ENCODE measurements at places on chromosomes 1 and 21.

GRCh38 chr1:26862781-26863684 is at the start of gene SFN:
SFN (plus strand) TSS chr1:26863149; CDS start chr1:26863213, 64 bp downstream.
- peak; percentile 71 for DNase-seq

- DNase-seq, result no peak
Measured at GRCh38 chr1:56461158-56462127, 117.9 kb downstream of the PLPP3 start.

DNA sequence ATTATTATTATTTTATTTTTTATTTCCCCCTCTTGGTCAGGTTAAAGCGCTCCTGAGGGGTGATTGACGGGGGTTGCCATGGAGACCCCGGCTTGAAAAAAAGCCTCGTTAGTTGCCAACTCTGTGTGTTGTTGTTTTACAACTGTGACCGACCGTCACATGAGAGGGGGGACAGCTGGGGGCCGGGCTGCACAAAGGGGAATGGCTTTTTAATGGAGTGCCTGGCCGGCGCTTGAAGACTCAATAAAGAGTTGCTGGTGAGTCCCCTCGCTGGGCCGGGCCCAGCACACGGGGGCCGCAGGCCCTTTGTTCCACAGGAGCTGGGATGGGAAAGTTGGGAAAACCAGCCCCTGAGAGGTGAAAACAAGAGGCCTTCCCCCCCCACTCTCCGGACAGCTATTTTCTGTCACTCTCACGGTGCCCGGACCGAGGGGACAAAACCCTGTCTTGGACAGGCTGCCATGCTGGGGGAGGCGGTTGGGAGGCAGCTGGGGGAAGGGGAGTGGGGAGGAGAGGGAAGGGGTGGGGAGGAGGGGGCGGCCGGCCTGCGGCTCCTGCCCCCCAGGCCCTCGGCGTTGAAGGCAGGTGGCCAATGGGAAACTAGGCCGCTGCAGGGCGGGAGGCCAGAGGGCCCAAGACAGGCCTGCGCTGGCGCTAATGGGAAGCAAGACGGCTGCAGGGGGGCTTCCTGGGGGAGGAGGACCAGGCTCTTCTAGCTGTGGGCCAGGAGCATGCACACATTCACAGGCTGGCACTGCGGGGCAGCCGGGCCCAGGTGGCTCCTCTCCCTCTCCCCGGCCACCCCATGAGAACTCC is 67.6 kb downstream of the CASZ1 start:
- DNase-seq, result no peak

GRCh38 chr1:41362357-41362721 is 1.1 kb downstream of the FOXO6 start:
- no peak for DNase-seq

GRCh38 chr21:39088831-39089380 is 94.3 kb downstream of the PSMG1 start:
- DNase-seq, result no peak

GRCh38 chr1:92657701-92658100 is 127.2 kb downstream of the EVI5 start:
- no peak for DNase-seq

DNA sequence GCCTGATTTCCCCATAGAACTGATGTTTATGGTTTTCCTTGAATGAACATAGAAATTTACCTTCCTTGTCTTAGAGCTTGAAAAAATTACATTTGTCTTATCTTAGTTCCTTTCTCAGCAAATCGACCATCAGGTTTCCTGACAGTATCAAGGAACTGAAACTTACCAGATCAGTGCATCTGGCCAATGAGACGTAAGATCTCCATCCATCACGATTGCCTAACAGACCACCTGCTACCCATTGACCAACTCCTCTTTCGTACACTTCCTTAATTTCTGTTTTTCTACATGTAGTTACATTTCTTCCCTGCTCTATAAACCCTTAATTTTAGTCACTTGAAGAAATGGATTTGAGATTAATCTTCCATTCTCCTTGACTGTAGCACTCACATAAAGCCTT is 57.4 kb upstream of the TMPRSS15 start:
- DNase-seq, result no peak

DNA sequence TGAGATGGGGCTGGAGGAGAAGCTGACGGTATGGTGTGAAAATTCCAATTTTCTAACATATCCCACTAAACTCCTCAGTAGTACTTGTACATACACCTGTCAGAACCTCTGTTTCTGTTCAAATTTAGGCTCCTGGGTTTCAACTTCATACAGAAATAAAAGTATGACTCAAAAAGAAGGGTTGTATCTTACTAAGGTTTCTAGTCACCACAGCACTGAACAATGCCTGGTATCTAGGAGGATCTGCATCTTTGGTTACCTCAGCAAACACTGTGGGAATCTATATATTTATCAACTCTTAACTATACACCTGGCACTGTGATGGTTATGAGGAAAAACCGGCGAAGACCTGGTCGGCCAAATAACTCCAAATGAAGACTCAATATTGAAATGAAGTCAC is 13.8 kb downstream of the RBM34 start:
- no peak for DNase-seq

DNA sequence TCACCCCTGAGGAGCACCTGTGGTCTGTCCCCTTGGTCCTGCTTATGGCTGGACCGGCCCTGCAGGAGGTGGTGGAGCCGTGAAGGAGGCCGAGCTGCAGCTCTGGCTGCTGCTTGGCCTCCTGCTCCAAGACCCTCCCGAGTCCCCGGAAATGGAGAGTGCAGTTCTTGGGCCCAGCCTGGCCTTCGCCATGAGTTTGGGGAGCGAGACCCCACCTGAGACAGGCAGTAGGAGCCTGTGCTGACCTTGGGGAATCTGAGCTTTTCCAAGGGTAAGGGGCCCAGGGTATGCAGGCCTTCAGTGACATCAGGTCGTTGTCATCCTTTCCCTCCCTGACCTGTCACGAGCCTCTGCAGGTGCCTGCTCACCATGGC is 14.1 kb downstream of the TMEM201 start:
- DNase-seq, result no peak

DNA sequence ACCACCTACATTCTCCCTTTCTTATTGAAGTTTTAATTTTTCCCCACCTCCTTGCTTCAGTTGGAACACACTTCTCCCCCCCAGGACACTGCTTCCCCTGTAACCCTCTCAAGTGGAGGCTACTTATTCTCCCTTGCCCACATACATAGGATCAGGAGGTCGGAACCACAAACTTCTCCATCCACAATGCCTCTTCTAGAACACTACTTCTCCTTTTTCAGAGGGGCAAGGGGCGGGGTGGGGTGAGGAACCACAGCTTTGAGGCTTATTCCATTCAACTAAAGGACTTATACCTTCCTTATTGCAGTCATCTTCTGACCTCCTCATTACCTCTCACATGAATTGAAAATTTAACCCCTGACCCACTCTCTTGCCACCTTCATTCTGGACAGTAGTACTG is 81.3 kb downstream of the NEK7 start:
- no peak for DNase-seq

DNA sequence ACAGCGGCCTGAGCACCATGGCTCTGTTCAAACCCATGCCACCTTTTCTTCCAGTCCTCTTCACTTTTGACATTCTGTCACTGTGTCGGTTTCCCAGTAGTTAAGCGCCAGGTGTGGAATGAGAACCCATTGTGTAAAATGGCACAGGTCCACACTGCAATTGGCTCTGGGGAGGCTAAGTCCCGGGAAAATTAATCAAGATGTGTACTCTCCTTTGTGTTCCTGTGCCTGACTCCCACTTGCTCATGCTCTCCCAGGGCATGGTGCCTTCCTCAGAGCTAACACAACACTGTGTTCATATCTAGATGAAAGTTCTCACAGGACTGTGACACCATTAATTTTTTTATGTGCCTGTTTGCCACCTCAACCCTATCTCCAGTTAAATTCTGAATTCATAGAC is 59.0 kb upstream of the BTG3 start:
- no peak for DNase-seq

- DNase-seq, result no peak
Measured at GRCh38 chr1:59295618-59296017, 1.3 kb upstream of the FGGY start.

Data from activated naive CD4-positive, alpha-beta T cell treated with anti-CD3 and anti-CD28 coated beads, Interleukin-2, amount 50 U/mL, for 72 hours (primary cell).